ENCODE measurements at places on chromosomes 5 and 9.

- no peak for DNase-seq
Observed at GRCh38 chr9:15058236-15058635, 148.0 kb upstream of the FREM1 start.

- no peak for DNase-seq
Observed at GRCh38 chr5:124410539-124411488, 335.6 kb downstream of the ZNF608 start.

DNA sequence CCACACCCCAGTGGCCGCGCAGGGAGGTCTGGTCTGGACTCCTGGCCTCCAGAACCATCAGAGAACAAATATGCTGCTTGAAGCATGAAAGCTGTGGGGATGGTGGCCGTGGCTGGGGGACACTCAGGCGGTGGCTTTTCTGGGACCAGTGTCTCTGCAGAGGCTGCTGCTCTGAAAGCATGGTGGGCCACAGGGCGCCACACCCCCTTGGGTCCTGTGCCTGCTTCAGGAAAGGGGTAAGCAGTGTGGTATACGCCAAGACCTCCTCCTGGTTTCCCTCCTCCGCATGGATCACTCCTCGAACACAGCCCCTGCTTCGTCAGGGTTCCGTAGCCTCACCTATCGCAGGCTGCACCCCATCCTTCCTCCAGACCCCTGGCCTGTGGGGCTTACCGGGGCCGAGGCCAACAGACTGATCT is 19.7 kb upstream of the TERT start:
- DNase-seq = no peak

- DNase-seq = no peak
Observed at GRCh38 chr9:137370865-137371520, 52.0 kb downstream of the EXD3 start.

DNA sequence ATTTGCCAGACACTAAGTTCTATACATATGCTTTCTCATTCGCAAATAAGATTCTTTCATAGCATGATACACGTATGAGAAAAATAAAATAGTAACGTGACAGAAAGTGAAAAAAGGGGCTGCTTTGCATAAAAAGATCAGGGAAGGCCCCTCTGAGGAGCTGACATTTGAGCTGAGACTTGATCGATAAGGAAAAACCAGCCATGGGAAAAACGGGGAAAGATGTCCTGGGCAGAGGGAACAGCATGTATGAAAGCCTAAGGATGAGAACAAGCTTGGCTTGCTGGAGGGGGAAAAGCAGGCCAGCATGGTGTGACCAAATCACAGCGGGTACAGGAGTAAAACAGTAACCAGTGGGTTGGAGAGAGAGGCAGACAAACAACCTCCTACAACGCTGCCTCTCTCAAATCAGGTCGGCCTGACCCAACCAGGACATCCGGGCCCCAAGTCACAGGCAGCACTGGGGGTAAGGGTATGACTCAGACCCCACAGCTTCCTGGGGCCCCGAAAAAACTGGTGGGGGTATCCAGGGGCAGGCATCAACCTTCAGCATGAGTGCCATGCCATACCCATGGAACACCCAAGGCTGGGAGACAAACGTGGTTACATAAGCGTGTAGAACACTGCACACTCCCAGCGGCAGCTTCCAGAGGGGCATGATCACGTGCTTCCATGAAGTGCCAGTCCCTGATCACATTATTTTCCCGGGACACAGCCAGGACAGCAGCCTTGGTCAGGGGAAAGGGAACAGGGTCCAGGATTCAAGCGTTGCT is 2.2 kb downstream of the TNIP1 start:
- DNase-seq = peak; percentile 66

DNA sequence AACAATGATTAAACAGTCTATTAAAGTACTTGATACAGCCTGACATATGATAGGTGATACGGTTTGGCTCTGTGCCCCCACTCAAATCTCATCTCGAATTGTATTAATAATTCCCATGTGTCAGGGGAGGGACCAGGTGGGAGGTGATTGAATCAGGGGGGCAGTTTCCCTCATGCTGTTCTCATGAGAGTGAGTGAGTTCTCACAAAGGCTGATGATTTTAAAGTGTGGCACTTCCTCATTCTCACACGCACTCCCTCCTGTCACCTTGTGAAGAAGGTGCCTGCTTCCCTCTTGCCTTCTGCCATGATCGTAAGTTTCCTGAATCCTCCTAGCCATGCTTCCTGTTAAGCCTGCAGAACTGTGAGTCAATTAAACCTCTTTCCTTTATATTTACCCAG is 40.1 kb upstream of the TARS1 start:
- no peak for DNase-seq

DNA sequence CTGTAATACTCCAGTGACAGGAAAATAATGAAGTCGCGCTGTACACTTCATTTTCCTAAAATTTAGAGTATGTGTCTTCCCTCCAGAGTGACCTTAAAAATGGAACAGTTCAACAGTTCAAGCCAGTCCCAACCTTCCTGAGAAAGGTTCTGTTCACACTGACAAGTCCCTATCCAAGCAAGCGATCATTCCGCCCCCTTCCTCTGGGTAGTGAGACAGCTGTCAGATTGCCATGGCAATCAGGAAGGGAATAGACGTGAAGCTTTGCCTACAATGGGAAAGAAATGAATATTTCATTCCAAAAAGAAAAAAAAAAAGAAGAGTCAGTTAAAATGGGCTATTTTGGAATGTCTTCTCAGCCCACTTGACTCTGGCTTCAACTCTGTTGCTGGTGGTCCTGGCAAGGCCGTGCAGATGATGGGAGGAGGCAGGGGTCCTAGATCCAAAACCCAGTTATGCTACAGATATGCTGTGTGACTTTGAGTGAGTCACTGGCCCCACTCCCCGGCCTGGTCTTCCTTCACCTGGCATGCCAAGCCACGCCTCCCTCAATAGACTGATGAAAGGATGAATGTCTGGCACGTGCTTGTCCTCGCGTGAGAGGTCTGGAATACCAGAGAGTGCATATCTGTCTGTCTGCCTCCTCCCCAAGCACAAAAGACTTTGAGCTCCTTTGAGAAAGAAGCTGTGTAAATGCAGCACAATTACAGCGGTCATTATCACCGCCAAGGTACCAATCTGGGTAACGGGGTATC is 165.8 kb upstream of the WWC1 start:
- DNase-seq = no peak

DNA sequence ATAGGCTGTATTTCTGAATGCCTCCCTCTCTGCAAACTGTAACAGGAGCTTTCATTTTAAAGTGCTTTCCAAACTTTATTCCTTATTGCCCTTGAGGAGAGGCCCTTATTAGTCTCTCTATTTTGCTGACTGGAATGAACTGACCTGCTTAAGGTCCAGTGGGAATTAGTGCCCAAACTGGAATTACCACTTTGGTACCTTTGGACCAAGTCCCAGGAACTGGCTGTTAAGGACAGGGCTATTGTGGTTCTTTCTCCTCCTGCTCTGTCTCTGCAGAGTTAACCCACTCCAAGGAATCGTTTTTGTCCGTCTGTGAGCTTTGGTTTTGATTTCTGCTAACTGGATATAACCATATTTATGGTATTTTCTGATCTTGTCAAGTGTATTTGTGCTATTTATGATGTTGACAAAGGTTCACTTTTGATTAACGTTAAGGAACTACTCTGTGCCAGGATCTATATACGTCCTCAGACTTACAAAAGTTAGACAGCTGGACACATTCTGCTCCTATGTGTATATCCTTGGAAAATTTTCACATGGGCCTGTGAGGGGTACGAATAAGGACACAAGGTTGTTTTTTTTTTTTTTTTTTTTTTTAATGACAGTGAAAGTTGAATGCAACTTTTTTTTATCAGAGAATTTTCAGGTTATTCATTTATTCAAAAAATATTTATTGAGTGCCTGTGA is 189.1 kb upstream of the ANKRD55 start:
- DNase-seq = no peak

DNA sequence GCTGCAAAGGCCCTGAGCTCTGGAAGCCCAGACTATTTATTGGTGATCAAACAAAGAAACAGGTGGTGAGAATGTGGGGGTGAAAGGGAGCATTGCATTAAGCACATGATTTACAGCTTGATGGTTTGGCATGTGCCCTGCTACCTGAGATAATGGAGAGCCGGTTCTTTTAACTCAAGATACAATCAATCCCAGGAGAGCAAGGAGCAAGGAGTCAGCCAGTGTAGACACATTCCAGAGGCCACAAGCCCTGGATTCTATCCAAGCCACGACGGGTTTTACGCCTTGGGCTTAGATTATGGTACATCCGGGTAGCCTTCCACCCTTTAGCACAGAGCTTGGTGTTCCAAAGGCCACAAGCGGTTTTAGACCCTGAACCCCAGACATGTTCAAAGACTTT is 292.2 kb downstream of the CYLC2 start:
- DNase-seq = no peak

GRCh38 chr9:6739218-6739617 is 18.6 kb upstream of the KDM4C start:
- no peak for DNase-seq

- DNase-seq = no peak
Observed at GRCh38 chr9:86854898-86855523, 92.3 kb downstream of the GAS1 start.

GRCh38 chr9:93092251-93092991 is 3.6 kb upstream of the CARD19 start:
- no peak for DNase-seq

- DNase-seq = no peak
Observed at GRCh38 chr9:5446451-5447236, 3.7 kb upstream of the CD274 start.

DNA sequence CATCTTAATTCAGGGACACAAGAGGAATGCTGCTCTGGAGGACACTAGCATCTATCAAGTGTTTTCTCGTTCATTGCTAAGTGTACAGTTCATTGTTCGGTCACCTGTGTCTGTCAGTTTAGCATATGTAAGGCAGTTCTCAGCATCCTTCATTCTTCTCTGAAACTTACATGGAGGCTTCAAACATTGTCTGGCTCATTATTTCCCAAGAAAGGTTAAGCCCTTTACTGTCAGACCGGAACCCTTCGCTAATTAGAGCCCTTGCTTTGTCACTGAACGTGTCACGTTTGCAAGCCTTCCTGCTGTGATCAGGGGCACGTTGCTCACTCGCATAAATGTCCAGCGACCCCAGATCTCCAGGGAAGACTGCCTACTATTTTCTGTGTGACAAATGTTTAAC is 62.3 kb upstream of the RIOK2 start:
- DNase-seq = no peak

DNA sequence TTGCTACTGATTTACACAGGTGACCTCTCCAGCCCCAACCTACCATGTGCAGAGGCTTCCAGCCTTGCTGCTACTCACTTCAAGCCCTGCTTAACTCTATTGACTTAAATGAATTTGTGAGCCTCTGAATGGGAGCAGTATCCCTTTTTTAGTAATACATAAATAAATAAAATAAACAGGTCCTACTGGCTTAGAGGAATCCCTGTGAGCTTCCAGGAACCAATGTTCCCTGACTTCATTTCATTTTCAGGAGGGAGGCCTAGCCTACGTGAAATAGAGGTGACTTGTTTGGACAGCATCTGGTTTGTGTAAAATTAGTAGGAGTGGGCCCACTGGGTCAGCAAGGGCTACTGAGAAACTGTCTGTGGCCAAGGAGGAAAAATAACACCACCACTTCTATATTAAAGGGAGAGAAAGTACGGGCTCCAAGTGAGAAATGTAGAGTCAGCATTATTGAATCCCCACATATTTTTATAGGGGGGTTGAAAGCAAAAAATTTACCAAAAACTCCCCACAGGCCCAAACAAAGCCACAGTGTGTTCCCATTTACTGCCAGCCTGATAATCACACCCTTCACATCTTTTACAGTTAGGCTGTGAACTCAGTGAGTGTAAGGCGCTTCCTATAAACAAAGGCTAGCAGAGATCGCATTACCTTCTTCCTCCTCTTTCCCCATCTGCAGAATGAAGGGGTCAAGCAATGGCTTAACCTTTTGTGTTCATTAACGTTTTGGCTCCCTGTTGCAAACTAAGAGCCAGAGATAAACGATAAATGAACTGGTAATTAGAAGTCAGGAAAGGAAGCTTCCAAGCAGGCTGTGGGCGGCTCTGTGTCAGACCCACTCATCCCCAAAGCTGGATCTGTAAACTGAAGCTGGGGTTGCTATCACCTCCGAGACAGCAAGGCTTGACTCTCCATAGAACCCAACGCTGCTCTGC is 138.8 kb upstream of the LIFR start:
- DNase-seq = no peak

DNA sequence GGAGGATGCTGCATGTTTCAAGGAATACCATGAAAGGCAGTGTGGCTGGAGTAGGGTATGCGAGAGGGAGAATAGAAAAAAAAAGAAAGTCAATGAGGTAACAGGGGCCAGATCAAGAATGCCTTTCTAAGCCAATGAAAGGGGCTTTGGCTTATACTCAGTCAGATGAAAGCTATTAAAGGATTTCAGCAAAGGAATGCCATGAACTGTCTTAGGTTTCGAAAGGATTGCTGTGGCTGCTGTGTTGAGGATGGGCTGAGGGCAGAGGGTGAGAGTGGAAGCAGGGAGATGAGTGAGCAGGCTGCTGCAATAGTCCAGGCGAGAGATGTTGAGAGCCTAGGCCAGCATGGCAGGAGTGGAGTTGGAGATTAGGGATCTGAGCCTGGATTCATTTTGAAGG is 135.4 kb upstream of the CKMT2 start:
- DNase-seq = no peak

GRCh38 chr9:128249558-128249907 is 26.3 kb downstream of the GOLGA2 start:
- no peak for DNase-seq

GRCh38 chr9:136312436-136312835 is 8.5 kb upstream of the CCDC187 start:
- peak; percentile 33 for DNase-seq

DNA sequence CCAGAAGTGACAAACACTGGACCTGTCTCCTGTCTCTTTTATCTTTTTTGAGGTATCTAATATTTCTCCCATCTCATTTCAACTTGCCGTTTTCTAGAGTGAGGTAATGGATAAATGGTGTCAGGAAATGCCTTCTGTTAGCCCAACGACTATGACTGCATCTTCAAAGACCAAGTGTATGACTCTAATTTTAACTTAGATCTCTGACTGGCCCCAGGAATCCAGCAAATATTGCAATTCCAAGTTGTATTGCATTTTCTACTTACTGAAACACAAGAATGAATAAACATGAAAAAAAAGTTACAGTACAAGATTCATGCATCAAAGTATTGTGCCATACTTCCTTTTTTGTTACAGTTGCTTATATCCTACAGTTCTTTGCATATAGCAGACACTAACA is 26.3 kb downstream of the SLC28A3 start:
- DNase-seq = no peak

DNA sequence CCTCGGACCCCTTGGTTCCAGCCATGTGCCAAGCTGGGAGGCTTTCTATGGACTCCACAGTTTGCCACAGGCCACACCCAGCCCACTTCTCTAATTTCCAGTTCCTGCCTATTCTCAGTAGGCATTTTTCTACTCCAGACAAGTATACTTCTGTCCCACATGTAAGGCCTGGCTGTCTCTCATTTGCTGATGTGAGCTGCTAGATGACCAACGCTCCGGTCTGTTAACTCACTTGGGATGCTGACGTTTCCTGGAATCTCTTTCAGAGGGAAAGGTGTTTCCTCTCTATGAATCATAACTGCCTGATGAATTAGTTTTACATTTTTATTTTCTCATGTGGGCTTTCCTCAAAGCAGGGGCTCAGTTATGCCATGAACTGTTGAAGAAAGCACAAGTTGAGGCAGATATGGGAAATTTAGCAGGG is 36.3 kb downstream of the ERGIC1 start:
- DNase-seq = no peak
